ENCODE measurements at places on chromosomes 16 and 17.

DNA sequence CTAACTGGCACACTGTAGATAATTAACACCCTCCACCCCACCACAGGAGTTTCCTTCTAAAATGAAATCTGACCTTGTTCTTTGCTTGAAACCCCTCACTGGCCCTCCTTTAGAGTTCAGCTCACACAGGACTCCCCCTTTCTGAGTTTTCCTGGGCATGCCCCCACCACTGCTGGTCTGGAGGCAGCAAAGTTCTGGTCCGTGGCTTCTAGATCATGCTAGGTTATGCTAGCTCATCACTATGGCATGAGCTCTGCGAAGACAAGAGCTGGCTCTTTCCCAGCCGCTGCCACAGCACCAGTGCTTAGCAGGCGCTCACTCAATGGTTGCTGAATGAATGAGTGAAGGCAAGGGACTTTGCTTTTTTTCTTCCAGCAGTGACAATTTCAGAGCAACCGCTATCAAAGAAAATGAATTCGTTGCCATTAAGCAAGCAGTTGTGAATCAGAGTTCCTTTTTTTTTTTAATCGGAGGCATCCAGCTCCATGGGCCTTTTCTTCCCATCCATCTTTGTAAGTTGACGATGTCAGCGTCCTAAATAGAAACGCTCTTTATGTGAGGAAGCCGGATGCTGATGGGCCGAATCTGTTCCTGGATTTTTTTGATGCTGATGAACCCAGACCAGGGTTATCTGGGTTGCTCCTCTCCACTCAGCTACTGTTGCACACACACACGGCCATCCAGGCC is 80.8 kb upstream of the NOL11 start:
- DNase-seq, result no peak

- DNase-seq, result no peak
These were observed 18.3 kb upstream of the DDX52 start for GRCh38 chr17:37661400-37662014.

GRCh38 chr17:63181856-63182255 is 215.8 kb downstream of the TANC2 start:
- DNase-seq, result no peak

GRCh38 chr17:45640141-45640850 is 143.8 kb upstream of the CRHR1 start:
- no peak for DNase-seq

GRCh38 chr17:12664894-12665262 is 812 bp upstream of the MYOCD start:
- no peak for DNase-seq

DNA sequence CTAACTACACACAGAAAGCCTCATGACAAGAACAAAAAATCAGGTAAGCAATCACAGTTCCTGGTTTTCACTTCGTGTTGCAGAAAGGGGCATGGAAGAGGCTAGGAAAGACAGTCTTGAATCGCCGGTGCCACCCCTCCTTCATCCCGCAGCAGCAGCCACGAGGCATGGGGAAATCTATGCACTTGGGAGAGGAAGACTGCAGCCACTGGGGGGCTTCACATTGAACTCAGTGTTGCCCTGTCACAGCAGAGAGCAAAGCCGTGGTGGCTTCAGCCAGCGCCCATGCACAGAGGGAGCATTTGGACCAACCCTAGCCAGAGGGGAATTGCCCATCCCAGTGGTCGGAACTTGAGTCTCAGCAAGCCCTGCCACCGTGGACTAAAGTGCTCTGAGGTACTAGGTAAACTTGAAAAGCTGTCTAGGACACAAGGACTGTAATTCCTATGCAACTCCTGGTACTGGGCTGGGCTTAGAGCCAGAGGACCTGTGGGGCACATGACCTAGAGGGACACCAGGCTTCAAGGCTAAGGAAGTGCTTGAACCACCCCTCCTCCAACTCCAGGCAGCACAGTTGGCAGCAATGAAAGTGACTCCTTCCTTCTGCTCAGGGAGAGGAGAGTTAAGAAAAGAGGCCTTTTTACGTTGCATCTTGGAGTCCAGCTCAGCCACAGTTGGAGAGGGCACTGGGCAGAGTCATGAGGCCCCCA is 35.2 kb upstream of the ATP2C2 start:
- DNase-seq, result no peak

DNA sequence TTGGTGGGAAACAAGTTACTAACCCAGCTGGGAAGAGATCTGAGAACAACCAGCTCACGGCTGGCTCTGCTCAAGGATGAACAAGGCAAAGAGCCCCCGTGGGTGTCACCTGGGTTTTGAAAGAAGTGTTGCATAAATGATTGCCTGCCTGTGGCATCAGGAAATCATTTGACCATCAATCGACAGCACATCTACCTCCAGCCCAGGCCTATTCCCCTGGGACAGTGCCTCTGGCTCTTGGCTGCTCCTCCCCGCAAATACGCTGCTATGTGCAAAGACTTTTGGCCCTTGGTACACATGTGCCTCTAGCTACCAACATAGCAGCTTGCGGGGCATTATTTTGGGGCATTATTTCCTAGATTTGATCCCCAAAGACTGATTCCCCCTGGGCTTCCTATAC is 39.4 kb upstream of the SMPD3 start:
- no peak for DNase-seq

- DNase-seq, result no peak
These were observed 15.2 kb upstream of the DOK4 start for GRCh38 chr16:57501492-57501891.

- DNase-seq, result no peak
These were observed 132.6 kb downstream of the ZNF778 start for GRCh38 chr16:89349947-89350633.

DNA sequence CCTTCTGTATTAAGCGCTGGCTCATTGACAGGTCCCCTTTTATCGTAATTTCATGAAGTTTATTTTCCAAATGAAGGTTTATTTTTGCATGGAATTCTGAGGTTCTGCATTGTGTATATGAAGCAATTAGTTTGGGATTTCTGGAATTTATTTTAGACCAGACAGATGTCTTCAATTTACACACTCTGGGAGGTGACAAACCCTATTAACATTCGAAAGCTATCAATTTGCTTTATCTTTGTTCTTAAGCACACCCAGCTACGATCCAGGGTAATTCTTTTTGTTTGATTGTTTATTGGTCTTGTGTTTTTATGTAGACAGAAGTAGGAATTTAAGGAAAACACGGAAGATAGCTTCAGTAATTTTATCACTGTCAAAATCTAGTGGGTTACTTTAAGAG is 264.6 kb downstream of the HS3ST3A1 start:
- no peak for DNase-seq

DNA sequence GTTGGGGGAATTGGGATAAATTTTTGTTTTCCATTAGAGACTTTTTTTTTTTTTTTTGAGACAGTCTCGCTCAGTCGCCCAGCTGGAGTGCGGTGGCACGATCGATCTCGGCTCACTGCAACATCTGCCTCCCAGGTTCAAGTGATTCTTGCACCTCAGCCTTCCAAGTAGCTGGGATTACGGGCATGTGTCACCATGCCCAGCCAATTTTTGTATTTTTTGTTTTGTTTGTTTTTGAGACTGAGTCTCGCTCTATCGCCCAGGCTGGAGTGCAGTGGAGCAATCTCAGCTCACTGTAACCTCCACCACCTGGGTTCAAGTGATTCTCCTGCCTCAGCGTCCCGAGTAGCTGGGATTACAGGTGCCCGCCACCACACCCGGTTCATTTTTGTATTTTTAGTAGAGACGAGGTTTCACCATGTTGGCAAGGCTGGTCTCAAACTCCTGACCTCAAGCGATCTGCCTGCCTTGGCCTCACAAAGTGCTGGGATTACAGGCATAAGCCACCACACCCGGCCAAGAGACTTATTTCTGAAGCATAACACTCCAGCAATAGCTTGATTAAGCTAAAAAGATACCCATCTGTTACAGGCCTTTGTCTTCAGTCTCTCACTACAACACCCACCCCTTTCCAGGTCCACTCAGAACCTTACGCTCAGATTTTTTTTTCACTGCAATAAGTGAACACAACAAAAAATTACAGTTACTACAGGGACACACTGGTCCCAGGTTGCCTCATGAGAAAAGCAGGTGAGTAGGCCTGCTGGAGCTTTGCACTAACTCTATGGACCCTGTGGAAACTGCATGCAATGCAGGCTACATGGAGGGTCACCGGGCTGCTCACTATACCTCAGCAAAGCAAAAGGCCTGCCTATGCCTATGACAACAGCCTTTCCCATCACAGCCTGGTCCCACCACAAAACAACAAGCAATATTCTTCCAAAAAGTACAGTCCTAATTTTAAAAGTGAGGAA is 34.6 kb downstream of the KANSL1 start:
- no peak for DNase-seq

DNA sequence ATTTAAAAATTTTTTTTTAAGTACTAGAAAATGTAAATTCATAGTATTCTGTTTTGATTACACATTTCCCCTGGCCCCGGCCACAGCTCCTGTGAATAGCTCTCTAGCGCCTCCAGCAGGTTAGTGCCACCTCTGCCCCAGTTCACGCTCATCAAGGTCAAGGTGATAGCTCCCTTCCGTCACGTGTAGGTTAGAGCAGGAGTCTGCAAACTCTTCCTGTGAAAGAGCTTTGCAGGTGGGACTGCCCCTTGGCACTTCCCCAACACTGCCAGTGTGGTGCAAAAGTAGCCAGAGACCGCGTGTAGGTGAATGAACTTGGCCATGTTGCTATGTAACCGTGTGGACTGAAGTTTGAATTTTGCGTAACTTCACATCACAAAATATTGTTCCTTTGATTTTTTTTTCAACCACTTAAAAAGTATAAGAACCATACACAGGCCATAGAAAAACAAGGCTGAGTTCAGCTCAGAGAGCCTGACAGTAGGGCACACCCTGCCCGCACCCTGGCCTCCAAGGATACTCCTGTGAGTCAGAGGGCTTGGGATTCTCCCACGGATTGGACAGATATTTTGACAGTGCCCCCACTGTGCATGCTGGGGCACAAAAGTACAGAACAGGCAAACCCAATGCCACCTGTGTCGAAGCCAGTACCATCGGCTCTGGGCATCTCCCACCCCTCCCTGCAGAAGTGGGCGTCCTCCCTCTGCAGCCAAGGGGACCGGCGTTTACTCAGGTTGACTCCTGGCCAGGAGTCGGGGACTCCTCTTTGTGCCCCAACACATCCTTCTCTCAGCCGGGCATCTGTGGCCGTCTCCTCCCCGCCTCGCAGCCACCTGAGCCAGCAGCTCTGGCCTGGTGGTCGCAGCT is 92.0 kb upstream of the CHMP6 start:
- no peak for DNase-seq

GRCh38 chr17:20954794-20955193 is 88.0 kb downstream of the USP22 start:
- DNase-seq, result no peak

DNA sequence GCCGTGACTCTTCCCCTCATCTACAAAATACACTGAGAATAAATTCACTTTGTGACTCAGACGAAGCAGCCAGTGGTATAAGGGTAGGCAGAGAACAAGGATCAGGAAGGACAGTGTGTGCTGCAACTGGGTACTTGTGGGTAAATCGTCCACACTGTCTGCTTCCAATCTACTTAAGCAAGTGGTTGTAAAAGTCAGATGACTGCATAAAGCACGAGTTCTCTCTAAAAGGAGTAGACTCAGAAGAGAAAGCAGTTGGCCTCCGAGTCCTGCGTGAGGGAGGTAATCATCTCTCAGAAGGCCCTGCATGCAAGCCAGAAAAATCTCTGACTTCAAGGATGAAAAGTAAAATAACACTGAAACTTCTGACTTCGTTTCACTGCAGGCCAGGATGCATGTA is 43.1 kb downstream of the ANKFY1 start:
- DNase-seq, result no peak

DNA sequence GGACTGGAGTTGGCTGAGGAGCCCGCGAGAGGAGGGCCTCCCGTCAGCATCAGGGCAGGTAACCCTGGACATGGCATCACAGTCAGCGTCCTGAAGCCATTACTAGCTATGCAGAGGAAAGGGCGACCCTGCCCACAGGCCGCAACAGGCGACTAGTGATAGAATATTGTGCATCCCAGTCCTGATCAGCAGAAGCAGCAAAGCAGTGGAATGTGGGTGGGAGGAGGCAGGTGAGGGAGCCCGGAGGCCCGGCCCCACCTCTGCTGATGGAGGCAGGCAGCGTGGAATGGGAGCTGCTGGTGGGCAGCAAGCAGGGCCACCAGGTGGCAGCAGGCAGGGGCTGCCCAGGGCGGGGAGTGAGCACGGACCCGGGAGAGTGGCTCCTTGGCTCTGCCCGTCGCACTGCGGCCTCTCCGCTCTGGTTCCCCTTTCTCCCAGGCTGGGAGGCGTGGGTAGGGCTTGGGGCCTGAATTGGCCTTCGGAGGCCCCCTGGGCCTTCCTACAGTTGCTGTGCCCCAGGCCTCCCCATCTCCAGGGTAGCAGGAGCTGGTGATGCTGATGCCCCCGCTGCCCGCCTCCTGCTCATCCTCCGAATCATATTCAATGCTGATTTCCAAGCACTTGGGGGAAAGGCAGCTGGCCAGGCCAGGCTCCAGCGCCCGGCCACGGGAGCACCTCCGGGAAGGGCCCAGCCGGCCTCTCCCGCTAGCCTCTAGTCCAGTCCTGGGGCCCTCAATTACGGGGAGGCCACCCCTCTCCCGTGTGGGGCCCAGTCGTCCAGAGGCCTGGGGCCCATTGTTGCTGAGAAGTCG is 20.2 kb downstream of the TSPOAP1 start:
- no peak for DNase-seq

DNA sequence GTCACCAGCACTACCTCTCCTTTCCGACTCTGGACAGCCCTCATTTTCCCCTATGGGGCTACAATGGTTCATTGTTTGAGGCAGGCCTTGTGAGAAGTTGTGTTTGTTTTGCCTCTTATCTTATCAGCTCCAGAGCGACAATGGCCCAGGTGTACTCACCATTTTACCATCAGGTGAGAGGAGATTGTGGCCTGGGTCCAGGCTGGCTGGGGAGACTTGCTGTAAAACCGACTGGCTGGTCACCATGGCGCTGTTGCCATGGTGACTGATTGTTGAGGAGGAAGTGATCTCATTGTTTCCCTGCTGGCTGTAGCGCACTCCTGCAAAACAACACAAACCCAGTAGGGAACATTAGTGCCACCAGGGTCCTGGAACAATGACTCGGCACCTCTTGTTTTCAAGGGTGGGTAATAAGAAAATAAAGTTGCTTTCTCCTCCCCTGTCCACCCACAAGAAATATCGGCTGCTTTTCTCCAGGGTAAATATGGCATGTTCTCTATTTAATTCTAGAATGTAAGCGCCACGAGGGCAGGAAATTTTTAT is 34.4 kb downstream of the HNF1B start:
- DNase-seq, result no peak

GRCh38 chr16:17296431-17296830 is 174.3 kb downstream of the XYLT1 start:
- DNase-seq, result no peak

- DNase-seq, result no peak
These were observed 6.2 kb downstream of the RPS6KB1 start for GRCh38 chr17:59899099-59899498.

DNA sequence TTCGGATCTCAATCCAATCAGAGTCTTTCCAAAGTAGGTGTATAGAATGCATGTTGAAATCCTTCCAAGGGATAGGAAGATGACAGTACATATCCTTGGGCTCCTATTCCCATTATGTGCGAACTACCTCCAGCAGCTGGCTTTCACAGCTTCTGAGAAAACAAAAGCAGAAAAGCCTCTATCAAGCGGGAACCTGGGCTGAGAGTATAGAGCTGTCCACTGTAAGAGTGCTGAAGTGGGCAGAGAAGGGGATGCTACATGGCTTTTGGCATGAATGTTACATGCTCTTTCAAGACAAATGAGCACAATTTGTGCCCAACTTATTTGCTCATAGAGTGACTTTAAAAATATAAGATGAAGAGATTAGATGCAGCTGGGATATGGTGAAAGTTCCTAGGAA is 993.5 kb downstream of the CDH8 start:
- DNase-seq, result no peak

- DNase-seq, result no peak
These were observed 74.9 kb upstream of the ZNF423 start for GRCh38 chr16:49930841-49931240.
